Cortex of kidney (tissue), 1 donor: ENCODE measurements at places on chromosomes 4 and X.

- DNase-seq, result no peak
These were observed 120.5 kb downstream of the MAGEC2 start for GRCh38 chrX:142084611-142085010.

- no peak for DNase-seq
These were observed 215.3 kb upstream of the FAM9B start for GRCh38 chrX:9249051-9249846.

- no peak for DNase-seq
These were observed 159.7 kb downstream of the VSIG4 start for GRCh38 chrX:65879977-65880799.

GRCh38 chr4:173169178-173169427, 492 bp downstream of the GALNT7 start:
- DNase-seq, result no peak

- no peak for DNase-seq
These were observed 225.3 kb downstream of the PPP3CA start for GRCh38 chr4:101122019-101122418.

GRCh38 chrX:53483416-53483815, 49.2 kb upstream of the HSD17B10 start:
- no peak for DNase-seq

DNA sequence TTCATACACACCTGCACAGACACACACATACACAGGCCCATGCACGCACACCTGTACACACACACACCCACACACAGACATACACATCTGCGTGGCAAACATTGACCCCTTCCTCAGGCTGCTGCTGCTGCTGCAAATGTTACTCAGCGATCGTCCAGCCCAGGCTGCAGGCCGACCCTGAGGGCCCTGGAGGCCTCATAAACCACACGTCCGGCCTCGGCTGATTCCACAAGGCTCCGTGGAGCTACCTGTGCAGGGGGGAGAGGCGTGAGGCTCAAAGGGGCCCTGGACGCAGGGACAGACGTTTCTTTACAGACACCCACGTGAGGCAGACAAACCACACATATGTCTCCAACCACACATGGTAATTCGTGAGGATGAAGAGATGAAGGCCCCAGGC, 53.9 kb upstream of the PPP2R3B start:
- no peak for DNase-seq
